ENCODE measurements at places on chromosomes 11 and 22.

GRCh38 chr11:10412266-10412665 is 42.8 kb upstream of the AMPD3 start:
- no peak for DNase-seq

DNA sequence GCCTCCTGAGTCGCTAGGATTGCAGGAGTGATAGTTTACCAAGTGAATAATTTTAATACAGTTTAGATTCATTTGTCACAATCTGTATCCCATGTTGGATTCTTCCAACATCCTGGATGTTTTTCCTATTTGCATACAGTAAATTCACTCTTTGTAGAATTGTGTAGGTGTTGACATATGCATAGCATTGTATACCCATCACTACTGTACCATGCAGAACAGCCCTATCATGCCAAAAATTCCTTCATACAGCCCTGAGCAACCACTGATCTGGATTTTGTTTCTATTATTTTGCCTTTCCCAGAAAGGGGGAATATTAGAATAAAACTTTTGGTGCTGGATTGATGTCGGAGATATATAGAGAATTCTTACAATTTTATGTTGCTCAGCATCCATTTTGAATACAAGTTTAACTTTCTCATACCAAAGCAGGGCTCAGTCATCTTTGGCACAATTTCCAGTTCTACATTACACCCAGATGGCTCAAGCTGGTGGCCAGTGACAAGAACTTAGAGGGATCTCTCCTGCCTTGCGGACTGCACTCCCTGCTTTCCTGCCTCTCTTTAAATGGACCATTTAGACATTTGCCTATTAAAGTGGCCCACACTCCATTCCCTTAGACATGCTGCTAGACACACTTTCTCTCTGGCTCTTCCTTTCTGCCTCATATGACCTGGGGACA is 45.4 kb upstream of the CFAP300 start:
- DNase-seq: no peak

- DNase-seq: no peak
Measured at GRCh38 chr22:48449466-48450187, 1378.0 kb downstream of the BRD1 start.

GRCh38 chr11:75582895-75583717 is 21.1 kb downstream of the SERPINH1 start:
- peak; percentile 49 for DNase-seq

DNA sequence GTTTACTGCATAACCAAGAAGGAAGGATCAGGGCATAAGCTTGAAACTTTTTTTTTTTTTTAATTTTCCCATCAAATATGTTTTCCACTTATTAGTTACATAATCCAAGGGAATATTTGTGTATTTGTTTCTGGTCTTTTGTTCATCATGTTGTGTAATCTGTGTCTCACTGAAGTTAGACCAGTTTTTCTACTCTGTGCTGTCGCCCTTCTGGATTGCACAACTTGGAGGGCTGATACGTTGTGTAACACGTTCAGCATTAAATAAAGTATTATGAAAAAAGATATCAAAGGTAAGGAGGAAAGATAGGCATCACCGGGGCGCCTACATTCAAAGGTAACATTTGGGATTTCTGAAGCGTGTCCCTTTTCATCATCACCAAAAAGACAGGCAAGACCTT is 3.3 kb upstream of the E2F8 start:
- DNase-seq: no peak

DNA sequence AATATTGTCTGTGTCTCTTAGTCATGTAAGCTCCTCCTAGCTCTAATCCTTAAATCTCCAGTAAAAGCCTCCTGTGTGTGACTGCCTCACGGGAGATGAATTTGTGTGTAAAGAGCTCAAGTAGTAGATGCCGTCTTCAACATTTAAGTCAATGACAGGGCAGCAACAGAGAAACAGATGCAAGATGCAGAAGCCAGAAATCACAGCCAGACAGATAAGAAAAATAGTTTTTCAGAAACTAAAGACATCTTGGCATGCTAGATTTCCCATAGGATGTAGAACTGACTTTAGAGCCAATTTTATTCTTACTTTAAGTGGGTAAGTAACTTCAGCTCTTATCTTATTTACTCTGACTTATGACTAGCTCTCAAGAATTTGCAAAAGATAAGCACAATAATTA is 652.8 kb downstream of the KCNA4 start:
- DNase-seq: no peak

DNA sequence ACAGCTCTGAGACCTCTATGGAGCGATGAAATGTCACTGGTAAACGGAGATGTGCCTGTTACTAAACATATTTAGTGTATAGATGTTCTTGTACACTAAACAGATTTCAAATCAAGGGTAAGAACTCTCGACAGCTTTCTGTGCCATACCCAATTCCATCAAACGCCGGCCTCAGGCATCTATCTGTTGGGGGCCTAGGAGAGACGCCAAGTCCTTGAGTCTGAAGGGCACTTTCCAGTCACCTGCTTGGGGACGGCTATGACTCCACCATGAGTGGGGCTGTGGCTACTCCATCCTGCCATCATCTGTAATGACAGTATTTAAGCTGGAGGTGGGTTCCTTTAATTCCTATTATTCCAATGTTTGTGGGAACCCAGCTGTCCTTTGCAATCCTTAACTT is 87.8 kb downstream of the SHANK2 start:
- no peak for DNase-seq

DNA sequence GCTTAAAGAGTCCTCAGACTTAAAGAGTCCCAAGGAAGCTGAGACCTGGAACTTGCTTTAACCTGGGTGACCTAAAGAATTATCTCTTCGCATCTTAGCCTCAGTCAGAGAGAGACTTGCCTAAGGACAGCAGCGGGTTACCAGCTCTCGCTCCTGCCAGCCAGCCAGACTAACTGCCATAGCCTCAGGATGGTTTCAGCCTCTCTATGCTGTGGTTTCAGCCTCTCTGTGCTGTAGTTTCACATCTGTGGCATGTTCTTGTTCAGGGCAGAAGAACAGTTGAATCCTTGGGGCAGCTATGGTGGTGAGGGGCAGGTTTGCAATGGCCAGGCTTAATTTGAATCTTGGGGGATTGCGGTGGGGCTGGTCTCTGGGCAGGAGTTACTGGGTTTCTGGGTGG is 2.3 kb downstream of the FRMD8 start:
- no peak for DNase-seq

- no peak for DNase-seq
Measured at GRCh38 chr11:1719781-1720180, 22.8 kb downstream of the KRTAP5-6 start.

- no peak for DNase-seq
Measured at GRCh38 chr11:68092411-68092810, 28.8 kb downstream of the CHKA start.

DNA sequence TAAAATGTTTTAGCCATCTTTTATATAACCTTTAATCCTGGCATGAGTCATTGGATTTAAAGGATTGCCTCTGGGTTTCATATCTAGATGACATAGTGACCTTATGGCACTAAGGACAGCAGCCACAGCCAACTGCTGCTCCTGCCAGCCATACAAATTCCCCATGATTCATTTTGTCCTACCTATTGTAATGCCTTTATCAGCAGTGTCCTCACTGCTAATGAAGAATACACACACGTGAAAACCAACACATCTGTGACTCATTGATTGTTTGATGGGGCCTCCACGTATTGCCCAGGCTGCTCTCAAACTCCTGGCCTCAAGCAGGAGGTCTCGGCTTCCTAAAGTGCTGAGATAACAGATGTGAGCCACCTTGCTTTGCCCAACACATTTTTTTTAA is 1.8 kb downstream of the LDHAL6A start:
- DNase-seq: no peak

DNA sequence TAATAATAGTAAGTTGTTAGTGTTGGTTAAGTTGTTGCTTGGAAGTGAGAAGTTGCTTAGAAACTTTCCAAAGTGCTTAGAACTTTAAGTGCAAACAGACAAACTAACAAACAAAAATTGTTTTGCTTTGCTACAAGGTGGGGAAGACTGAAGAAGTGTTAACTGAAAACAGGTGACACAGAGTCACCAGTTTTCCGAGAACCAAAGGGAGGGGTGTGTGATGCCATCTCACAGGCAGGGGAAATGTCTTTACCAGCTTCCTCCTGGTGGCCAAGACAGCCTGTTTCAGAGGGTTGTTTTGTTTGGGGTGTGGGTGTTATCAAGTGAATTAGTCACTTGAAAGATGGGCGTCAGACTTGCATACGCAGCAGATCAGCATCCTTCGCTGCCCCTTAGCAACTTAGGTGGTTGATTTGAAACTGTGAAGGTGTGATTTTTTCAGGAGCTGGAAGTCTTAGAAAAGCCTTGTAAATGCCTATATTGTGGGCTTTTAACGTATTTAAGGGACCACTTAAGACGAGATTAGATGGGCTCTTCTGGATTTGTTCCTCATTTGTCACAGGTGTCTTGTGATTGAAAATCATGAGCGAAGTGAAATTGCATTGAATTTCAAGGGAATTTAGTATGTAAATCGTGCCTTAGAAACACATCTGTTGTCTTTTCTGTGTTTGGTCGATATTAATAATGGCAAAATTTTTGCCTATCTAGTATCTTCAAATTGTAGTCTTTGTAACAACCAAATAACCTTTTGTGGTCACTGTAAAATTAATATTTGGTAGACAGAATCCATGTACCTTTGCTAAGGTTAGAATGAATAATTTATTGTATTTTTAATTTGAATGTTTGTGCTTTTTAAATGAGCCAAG is 2.7 kb downstream of the NEAT1 start:
- peak; percentile 80 for DNase-seq

GRCh38 chr11:67396259-67396581 is 4.4 kb downstream of the RAD9A start:
- no peak for DNase-seq

GRCh38 chr22:45980268-45980570 is 3.3 kb upstream of the WNT7B start:
- DNase-seq: no peak

DNA sequence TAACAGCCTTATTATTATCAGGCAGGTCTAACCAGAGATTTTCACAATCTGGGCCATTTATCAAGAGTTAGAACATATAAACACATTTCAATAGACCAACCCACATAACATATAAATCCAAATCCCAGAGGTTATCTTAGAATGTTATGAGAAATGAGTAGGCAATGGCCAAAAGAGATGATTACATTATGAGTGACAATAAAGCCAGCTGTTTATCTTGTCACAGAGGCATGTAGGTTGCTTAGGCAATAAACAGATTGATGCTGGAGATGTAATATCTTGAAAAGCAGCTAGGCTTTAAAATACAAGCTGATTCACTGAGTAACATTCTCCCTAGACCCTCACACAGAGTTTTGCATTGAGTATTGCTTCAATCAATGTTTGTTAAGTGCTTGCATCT is 148.5 kb upstream of the SESN3 start:
- no peak for DNase-seq

DNA sequence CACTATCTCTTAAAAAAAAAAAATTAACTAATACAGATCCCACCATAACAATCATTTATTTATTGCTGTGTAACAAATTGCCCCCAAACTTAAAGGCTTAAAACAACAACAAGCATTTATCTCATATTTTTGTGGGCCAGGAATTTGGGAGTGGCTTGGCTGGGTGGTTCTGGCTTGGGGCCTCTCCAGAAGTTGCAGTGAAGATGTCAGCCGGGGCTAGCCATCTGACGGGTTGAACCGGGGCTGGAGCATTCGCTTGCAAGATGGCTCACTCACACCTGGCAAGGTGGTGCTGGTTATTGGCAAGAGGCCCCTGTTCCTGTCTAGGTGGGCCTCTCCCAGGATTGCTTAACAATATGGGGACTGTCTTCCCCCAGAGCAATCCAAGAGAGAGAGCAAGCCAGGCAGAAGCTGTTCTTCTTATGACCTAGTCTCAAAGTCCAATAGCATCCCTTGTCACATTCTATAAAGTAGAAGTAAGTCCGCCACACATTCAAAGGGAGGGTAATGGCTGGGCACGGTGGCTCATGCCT is 29.5 kb downstream of the ACO2 start:
- DNase-seq: no peak

DNA sequence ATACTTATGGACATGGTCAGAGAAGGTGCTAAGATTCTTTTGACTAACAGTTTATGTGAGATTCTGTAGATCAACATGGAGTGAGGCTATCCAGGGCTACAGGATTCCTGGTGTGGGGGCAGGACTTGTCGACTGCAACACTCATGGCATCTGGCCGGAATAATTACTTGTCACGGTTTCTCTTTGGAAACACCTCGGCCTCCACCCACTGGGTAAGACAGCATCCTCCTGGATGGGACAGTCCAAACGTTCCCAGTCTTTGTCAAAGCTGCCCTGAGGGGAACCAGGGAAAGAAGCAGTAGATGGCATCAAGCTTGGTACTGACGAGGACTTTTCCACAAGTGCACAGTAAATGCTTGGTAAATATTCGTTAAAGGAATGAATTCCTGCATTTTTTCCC is 762.8 kb downstream of the BRD1 start:
- DNase-seq: no peak

DNA sequence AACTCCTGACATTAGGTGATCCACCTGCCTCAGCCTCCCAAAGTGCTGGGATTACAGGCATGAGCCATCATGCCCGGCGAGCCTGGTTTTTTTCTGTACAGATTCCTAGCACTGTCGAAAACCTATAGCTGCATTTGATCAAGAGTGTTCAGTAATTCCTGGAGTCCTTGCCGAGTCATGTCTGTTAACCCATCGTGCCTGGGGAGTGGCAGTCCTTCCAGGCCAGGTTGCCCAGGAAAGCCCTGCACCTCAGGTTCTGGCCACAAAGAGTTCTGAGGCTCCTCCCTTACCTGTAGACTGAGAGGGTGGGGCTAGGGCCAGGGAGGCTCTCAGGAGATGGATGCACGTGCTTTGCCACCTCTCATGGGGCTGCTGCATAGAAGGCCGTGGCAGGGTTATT is 17.0 kb downstream of the YDJC start:
- DNase-seq: no peak

GRCh38 chr11:103936059-103936458 is 100.4 kb upstream of the DDI1 start:
- no peak for DNase-seq

GRCh38 chr11:116110356-116110755 is 606.1 kb upstream of the CADM1 start:
- no peak for DNase-seq

GRCh38 chr22:21764038-21764804 is 28.6 kb upstream of the YPEL1 start:
- DNase-seq: no peak

- DNase-seq: no peak
Measured at GRCh38 chr11:37504921-37505320, 906.9 kb upstream of the RAG2 start.

DNA sequence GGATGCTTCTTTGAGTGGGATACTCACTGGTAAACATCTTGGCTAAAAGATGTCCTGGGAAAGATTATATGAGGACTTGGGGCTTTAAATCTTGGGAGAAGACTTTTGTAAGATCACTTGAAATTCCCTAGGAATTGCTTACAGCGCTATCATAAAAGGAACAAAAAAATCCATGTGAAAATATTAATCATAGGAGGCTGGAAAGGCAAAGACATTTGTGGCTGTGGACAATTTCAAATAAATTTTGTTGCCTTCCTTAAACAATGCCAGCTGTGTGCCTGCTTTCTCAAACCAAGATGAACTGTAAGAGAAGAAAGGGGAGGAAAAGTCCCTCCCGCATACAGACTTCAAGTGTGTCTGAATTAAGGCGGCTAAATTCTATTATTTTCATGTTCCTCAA is 75.6 kb downstream of the SNX19 start:
- DNase-seq: no peak

GRCh38 chr11:74871037-74871436 is 77.9 kb downstream of the XRRA1 start:
- DNase-seq: no peak

- DNase-seq: no peak
Measured at GRCh38 chr22:38352436-38352835, 35.2 kb upstream of the CSNK1E start.

Data from stimulated activated naive B cell treated with anti-CD40 and anti-IgM and Interleukin-4, amounts not matched to agents 10 μg/mL and 1 μg/mL and 100 μg/mL, for 72 hours (primary cell).